ENCODE measurements at places on chromosomes 16 and 17.

DNA sequence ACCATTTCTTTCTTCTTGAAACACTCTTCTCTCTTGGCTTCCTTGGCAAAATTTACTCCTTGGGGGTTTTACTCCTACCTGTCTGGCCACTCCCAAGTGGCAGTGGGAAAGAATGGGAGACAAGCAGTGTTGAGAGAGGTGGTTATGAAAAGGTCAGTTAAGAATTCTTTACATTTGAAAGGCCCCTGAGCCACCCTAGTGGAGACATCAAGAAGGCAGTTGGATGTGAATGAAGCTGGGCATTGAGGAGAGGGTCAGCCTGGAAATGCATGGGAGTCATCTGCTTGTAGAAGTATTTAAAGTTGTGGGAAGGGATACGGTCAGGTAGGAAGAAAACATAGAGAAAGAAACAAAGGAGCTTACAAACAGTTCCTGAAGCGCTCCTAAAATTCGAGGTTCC, 42.3 kb upstream of the CCNF start:
- DNase-seq: no peak

DNA sequence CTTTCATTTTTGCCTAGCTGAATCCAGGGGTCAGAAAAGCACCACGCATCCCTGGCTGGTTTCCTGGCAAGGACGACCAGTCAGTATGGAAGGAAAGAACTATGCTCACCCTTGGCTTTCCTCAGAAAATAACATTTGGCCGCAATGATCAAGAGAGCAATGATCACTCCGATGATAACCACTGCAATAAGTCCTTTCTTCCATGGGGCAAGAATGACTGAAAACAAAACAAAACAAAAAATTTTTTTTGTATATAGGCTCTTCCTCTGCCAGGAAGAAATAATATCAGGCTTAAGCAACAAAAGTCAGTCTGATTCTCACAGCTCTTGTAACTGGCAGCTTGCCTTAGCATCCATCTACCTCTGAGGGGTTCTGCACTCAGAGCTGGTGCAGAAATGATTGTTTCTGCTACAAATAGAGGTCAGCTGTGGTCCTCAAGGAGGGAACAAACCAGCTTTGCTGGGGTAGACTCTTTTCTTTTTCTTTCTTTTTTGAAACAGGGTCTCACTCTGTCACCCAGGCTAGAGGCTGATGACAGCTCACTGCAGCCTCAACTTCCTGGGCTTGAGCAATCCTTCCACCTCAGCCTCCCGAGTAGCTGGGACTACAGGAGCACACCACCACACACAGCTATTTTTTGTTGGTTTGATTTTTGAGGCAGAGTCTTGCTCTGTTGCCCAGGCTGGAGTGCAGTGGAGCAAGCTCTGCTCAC, 35.7 kb downstream of the PECAM1 start:
- no peak for DNase-seq

DNA sequence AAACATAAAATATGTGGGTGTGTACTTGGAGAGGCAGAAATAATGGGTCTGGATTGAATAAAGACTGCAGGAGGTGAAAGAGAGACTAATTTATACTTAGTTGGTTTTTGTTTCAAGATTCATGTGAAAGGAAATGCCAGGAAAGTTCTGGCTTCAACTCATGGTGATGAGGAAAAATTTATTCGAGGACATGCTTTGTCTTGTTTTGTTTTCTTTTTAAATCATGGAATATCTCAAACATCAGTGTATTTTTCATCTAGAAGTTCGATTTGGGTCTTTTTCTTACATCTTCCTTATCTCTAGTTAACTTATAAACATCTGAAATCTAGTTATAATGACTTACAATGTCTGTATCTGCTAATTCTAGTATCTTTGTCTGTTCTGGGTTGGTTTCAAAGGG, 115.1 kb downstream of the CDK5R1 start:
- DNase-seq: no peak

DNA sequence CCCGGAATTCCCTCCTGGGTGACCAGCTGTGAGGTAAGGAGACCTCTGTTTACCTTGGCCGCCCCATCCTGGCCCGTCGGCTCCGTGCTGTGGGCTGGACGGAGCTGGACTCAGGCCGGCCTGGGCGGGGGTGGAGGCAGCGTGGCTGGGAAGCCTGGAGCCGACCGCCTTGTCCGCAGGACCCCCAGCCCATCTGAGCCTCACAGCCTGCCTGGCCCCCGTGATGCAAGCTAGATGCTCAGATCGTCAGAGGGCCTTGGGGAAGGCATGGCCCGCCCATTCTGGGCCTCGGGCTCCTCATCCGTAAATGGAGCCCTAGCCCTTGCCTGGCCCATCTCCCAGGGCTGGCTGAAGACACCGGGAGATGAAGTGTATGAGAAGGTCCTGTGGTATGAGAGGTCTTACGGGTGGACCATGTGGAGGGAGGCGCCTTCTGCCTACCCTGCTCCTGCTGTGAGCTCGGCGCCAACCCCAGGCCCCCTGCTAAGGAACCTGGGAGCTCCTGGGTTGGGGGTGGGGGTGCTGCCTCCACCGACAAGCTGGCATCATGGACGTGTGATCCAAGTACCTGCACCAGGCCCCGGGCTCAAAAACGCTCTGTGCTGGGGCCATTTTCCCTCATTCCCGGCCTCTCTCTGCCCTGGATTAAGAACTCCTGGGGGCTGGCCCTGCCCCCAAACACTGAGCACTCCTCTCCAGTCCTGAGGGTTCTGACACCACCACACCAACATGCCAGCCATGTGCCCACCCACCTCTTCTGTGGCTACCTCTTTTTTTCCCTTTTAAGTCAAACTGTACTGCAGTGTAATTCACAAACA, 5.4 kb upstream of the P2RX1 start:
- no peak for DNase-seq

- DNase-seq: no peak
Observed at GRCh38 chr16:52320930-52321439, 226.0 kb downstream of the TOX3 start.

GRCh38 chr16:22624038-22624799, 113.5 kb downstream of the NPIPB5 start:
- no peak for DNase-seq

DNA sequence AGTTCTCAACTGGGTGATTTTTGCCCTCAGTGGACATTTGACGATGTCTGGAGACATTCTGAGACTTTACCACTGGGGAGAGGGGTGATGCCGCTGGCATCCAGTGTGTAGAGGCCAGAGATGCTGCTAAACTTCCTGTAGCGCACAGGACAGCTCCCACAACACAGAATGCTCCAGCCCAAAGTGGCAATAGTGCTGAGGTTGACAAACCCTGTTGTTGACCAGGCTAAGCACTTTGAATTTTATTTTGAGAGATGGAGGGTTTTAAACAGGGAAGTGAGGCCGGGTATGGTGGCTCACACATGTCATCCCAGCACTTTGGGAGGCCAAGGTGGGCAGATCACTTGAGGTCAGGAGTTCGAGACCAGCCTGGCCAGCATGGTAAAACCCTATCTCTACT, 44.0 kb downstream of the SYT17 start:
- DNase-seq: no peak

- no peak for DNase-seq
Observed at GRCh38 chr17:17056156-17056539, 13.9 kb downstream of the MPRIP start.
